Stimulated activated CD8-positive, alpha-beta memory T cell treated with anti-CD3 and anti-CD28 coated beads, Interleukin-4, amount 100 ng/mL, for 1 hour (primary cell): ENCODE measurements at places on chromosomes 2 and 18.

DNA sequence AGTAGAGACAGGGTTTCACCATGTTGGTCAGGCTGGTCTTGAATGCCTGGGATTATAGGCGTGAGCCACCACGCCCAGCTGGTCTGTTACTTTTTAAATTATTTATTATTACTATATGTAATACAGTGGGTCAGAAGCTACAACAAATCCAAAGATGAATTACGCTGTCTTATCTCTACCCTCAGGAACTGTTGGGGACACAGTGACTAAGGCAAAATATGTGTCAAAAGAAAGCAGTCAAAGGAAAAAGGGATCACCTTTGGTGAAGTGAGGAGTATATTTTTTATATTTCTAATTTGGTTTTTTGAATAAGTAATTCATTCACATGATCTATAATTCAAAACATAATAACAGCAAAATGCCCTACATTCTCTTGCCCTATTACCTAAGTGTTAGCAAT, 4.7 kb downstream of the CREB1 start:
- no peak for DNase-seq

DNA sequence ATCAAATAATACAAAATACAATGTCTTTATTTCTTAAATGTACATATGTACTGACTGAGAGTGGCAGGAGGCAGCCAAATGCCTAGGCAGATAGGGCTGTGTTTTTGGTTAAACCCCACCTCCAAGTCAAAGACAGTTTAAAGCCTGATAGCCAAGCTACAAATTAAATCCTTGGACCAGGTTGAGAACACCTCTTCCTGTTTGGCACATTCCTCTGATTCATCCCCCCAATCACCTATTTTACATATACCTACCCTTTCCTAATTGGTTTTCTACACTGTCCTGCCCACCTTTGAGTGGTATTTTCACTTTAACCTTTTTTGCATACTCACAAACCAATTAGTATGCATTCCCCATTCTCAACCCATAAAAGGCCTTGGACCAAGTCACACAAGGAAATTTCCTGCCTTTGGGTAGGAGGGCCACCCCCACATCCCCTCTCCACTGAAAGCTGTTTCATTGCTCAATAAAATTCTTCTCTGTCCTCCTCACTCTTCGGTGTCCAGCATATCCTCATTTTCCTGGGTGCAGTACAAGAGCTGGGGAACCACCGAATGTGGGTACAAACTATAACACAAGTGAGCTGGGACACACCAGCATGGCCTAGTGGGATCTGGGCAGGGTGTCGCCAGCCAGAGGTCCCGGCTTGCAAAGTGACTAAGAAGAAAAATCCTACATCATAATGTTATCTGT, 149.1 kb downstream of the UBE2E3 start:
- DNase-seq, result no peak

DNA sequence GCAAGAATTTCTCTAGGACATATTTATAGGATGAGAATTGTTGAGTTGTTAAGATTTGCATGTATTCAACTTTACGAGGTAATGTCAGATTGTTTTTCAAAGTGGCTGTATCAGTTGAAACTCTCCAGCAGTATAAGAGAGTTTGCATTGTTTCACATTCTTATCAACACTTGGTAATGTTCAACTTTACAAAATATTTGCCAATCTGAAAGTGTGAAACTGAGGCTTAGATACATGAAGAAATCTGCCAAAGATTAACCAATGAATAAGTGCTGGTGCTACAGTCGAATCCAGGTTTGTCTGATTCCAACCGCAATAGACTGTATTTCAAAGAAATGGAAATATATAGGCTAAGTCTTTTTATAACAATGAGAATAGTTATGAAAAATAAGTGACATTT, 117.0 kb downstream of the EHBP1 start:
- DNase-seq, result no peak

- DNase-seq, result no peak
Measured at GRCh38 chr2:28227498-28227897, 165.2 kb upstream of the FOSL2 start.

DNA sequence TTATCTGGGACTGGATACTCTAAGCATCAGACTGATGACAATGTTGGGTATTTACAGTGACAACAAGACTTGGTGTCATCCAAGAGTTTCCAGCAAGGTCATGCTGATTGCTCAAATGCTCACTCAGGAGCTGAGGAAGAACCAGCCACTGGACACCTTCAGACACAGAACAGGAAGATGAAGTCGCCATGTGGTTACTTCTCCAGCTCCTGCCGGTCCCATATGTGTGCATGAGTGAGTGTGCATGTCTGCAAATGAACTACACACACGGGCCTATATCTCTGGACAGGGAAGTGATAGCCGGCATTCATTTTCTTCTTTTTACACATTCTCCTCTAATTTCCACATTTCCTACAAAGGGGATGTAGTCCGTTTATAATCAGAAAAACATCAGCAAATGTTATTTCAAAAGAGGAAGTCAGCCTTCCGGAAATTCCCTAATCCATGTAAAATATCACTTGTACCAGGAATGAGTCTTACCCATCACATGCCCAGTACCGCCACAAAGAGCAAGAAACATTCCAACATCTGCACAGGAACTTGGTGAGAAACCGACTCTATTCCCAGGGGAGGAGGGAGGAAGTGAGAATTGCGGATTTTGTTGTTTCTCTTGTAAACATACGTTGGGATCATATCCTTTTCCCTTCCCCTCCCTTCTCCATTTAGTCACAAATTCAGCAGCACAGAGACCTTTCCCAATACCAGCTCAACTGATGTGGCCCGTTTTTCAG, 10.8 kb downstream of the RFX8 start:
- no peak for DNase-seq

DNA sequence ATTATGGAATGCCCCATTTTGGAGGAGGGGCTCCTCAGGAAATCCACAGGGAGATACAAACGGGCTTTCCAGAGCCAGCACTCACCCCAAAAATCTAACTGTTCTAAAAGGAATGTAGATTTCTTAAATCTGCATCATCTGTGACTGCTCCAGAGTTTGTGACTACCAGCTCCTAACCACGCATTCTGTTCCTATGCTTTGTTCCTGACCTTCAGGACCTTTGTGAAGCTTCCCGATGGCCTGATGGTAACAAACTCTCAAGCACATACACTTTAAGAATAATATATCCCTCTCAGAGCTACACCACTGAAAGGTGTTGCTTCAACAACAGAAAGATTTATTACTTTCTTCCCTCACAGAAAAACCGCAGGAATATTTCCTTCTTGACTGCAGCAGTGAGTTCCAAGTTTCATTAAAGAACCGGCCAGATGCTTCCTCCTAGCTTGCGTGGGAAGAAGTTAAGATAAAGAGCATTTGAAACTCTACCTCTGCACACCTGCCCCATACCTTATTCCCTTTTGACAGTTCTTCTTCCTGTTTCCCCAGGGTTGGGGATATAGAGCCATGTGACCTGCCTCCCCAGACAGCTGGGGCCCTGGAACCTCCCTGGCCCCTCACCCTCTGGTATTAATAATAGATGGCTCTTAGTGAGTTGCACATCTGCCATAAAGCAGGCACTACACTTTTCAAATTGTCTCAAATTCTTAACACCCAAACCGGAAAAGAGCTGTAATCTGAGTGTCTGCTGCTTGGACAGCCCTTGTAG, 40.2 kb upstream of the EML4 start:
- no peak for DNase-seq
